ENCODE measurements at places on chromosomes 3 and 15.

- no peak for DNase-seq
These were observed 255.3 kb downstream of the RORA start for GRCh38 chr15:60973637-60974415.

- DNase-seq: no peak
These were observed 403.8 kb upstream of the ARL6 start for GRCh38 chr3:97360804-97361203.

- no peak for DNase-seq
These were observed 99.3 kb downstream of the BDH1 start for GRCh38 chr3:197456261-197457091.

DNA sequence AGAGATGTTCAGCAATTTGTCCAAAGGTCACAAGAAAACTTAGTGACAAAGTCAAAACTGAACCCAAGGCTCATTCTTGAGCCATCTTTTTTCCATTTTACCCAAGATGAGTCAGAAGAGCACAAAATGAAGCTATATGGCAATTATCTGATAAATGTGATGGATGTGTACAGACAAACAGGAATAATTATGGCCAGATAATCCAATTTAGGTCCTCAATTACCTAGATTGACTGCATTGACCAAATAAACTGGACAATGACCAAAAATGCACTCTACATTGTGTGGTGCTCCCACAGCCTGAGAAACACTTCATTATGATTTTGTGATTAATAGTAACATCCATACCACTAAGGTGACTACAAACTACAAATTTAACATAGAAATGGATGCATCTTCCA is 1105.8 kb downstream of the IGSF11 start:
- no peak for DNase-seq

DNA sequence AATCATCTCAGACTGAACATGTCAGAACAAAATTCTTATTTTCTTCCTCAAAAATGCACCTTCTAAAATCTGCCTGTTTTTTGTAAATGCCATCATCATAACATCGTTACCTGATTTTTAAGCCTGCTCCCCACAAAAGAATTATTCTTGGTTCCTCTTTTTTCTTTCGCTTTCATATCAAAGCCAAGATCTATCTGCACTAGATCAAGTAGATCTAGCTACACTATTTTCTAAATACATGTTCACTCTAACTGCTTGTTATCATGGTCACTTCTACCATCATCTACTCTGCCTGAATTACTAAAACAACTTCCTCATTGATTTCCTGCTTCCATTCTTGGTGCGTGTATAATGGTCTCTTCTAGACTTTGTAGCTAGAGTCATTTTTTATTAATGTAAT is 217.7 kb downstream of the ARPP21 start:
- no peak for DNase-seq

DNA sequence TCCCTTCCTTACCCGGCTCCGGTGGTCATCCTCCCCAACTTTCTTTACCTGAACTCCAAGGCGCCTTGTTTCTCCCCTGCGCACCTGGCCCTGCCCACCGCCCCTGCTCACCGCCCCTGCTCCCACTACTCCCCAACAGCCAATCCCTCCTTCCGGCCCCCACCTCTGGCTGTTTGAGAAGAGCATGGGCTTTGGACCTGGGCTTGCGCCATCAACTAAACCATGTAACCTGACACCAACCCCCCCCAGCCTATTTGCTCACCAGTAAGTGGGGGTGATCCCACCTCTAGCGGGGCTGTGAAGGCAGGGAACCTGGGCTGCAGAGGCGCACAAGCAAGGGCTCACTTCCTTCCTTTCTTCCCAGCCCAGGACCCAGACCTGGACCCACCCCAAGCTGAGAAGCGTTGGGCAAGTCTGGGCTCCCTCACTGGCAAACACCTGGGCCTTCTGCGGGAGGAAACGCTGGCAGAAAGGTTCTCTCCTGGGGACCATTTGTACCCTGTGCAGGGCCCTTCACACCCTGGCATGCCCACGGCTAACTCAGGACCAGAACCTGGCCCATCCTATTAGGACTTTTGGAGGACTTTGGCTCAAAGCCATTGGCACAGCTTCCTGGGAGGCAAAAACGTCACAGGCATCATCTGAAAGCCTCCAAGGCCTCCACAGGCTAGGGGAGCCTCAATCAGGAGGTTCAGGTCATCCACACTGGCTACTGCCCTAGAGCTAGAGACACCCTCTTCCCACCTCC is at the start of gene PLXNB1:
TSS of gene PLXNB1 (minus strand) at position 127 of the 748 bp plus-strand sequence. CDS start 5,475 bp downstream, outside the sequence.
- DNase-seq: no peak

DNA sequence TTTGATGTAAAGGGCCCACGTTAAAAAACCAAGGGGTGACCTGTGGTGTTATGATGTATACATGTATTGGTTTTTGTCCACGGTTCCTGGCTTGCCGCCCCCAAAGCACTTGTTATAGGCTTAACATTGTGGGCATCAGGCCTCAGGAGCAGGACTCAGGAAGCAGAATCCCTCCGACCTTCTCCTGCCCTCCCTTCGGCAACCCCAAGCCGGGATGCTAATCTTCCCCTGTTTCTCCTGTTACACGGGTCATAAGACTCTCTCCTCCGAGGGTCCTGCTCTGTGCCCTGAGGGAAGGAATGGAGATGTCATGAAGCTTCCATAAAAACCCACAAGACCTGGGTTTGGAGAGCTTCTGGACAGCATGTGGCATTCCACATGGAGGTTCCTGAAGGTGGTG is 48.8 kb downstream of the RPLP1 start:
- no peak for DNase-seq

DNA sequence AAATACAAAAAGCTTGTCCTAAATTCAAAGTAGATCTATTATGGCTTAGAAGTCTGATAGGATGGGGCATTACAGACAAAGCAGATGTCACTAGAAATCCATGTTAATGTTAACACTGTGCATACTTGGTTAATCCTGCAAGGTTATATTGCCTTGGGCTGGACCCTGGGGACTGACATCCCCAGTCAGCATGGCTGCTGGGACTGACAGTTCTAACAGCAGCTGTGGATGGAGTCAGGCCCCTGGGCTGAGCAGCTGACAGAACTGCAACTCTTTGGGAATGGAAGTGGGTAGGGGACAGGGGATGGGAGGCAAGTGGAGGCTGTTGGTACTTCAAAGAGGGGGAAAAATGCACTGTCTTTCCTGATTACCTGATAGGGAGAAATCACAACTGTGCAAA is 7.5 kb downstream of the P2RY1 start:
- DNase-seq: no peak

DNA sequence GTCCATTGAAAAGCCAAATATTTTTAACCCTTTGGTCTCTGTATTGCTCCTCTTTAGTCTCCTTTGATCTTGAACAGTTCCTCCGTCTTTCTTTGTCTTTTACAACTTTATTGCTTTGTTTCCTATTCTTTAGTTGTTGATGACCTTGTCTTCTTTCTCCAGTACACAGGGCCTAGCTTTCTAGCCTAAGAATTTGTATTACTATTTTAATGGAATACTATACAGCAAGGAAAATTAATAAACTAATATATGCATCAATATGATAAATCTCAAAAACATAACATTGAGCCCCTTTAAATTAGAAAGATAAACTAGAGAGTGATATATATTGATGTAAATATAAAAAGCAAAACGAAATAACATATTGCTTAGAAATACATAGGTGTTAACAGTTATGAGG is 88.7 kb downstream of the NR1D2 start:
- DNase-seq: no peak

DNA sequence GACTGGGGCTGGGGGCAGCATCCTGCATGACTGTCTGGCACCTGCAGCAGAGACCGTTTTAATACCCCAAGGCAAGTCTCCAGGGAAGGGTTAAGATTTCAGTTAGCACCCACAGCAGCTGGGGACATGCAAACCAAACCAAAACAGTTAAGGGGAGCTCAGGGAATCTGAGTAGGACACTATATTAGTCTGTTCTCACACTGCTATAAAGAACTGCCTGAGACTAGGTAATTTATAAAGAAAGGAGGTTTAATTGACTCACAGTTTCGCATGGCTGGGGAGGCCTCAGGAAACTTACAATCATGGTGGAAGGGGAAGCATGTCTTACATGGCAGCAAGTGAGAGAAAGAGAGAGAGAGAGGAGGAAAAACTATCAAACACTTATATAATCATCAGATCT is 25.3 kb downstream of the GALNT15 start:
- no peak for DNase-seq

DNA sequence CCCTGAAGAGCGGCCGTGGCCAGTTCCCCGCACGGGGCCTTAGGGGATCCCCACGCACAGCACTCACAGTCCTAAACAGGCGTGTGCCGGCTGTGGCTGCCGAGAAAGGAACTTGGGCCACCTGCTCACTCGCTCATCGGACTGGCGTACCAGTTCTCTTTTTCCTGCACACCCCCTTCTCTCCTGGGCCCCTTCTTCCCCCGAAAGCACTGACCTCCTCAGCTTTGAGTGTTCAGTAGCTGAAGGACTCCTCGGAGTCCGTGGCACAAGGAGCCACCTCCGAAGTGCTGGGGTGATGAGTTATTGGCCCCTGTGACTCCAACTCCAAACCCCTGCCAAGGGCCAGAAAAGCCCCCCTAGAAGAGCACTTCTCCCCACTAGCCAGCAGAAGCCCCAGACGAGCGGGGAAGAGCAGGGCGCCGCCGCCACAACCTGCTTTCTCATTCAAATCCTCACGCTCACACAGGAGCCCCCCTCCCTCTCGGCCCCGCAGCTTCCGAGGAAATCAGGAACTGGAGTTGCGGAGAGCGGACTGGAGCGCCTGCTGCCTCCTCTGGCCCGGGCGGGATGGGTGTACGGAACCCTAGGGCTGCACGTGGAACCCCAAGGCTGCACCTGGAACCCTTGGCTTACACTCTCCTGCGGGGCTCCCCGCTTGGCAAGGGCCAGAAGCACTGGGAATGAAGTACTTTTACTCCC is at the start of gene PLCH1:
TSS of gene PLCH1 (minus strand) at position 446 of the 699 bp plus-strand sequence. CDS start 40,847 bp downstream, outside the sequence.
- peak; percentile 48 for DNase-seq

DNA sequence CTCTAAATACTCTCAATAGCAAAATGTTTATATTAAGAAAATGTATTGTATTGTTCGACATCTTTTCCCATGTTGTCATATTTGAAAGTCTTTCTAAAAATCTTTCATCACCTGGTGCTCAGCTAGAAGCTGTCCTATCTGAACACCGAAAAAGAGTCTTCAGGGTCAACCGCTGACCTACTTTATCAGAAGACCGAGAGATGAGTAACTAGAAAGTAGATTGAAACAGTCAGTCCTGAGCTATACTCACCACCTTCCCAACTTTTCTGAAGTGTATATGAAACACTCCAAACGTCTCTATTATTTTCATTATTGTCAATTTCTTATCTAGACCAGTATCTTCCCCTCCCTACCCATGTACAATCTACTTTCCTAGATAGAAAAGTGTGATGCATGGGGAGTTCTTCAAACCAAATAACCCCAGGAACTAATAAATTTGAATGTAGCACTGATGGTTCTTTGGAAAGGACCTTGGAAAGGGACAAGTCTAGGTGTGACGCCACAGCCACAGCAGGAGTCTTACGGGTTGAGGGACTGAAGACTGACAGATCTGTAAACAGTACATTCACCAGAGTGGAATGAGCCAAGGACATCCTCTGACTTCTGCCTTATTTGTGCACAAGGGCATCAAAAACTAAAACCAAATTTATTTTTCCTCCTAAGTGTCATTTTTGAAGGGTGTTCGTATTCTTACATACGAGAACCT is 58.6 kb downstream of the TMOD3 start:
- DNase-seq: no peak

- DNase-seq: no peak
These were observed 16.4 kb downstream of the RBP1 start for GRCh38 chr3:139523166-139523565.

- DNase-seq: no peak
These were observed 9.1 kb upstream of the FOXB1 start for GRCh38 chr15:59994888-59995557.

- DNase-seq: no peak
These were observed 41.4 kb downstream of the MUC20 start for GRCh38 chr3:195762249-195762585.

DNA sequence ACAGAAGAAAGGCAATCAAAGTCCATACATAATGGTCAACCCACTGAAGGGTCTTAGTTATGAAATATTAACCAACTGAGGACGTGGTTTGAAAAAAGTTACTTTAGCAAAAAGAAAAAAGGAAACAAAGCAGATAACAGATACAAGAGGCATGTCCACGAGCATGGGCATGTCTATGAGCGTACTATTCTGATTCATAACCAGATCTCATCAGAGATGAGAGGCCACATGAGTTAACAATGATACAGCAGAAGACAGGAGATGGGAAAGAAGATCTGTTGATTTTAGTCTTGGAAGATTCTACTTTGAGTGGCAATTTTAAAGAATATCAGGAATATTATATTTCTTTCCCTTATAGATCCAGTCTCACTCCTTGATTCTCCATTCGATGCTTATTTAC is 262.9 kb upstream of the SLITRK3 start:
- no peak for DNase-seq

- no peak for DNase-seq
These were observed 42.9 kb downstream of the CHDH start for GRCh38 chr3:53803124-53803815.

- DNase-seq: no peak
These were observed 634.8 kb upstream of the BCHE start for GRCh38 chr3:166472015-166472414.

DNA sequence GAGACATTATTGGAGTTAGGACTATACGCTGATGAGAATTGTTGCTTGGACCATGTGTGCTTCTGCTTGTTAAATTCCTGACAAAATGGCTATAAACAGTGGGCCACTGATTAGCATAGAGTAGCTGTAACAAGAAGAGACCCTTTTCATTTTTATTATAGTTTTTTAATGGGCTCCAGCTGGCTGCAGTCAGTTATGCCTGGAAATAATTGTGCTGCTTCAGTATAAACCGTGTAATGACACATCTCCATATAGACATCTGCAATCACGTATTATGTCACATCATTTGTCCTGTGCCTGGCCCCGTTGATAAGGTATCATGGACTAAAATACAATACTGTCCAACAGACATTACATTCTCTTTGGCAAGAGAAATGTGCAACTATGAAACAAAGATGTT is 50.9 kb downstream of the ARPP21 start:
- no peak for DNase-seq

DNA sequence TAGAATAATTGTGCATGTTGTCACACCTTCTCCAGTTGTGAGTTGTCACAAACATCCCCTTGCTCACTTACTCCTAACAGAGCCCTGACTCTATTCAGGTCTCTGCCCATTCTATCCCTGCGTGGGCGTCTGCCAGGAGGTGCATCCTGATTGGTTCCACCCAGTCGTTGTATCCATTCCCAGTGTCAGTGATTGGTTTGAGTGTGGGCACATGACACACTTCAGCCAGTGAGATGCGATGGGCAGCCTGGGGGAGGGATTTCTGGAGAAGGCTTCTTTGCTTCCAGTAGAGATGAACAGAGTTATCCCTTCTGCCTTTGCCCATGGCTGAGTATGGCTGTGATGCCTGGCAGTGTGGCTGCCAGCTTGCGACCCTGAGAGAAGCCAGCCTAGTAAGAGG is 18.7 kb downstream of the PXYLP1 start:
- no peak for DNase-seq

DNA sequence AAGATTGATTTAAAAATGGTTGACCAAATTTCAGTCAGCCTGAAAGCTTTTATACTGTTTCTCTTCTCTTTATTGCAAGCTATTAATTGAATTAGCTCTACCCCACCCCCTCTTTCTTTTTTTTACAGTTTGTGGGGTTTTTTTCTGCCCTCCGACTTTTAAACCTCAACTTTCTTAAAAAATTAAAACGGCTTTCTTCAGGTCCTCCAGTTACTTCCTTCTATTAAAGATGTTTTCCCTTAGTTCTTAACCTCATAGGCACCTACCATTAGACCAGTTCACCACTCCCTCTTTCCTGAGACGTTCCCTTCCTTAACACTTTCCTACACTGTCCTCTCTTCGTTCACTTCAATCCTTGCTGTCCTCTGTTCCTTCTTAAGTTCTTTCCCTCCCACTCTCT is 52.4 kb downstream of the ATP8B4 start:
- no peak for DNase-seq
